ENCODE measurements at places on chromosomes 16 and 17.

- no peak for DNase-seq
These were observed 487 bp downstream of the RANBP10 start for GRCh38 chr16:67805718-67806427.

GRCh38 chr16:11429123-11429522 lies 83.9 kb downstream of the RMI2 start:
- DNase-seq, result no peak

- no peak for DNase-seq
These were observed 577.0 kb downstream of the CDH11 start for GRCh38 chr16:64544859-64545258.

- DNase-seq, result no peak
These were observed 34.9 kb upstream of the RBFOX3 start for GRCh38 chr17:79645777-79646088.

GRCh38 chr17:69062860-69063581 lies 2.3 kb upstream of the ABCA9 start:
- no peak for DNase-seq

GRCh38 chr16:21563676-21564075 lies 35.7 kb upstream of the METTL9 start:
- no peak for DNase-seq

DNA sequence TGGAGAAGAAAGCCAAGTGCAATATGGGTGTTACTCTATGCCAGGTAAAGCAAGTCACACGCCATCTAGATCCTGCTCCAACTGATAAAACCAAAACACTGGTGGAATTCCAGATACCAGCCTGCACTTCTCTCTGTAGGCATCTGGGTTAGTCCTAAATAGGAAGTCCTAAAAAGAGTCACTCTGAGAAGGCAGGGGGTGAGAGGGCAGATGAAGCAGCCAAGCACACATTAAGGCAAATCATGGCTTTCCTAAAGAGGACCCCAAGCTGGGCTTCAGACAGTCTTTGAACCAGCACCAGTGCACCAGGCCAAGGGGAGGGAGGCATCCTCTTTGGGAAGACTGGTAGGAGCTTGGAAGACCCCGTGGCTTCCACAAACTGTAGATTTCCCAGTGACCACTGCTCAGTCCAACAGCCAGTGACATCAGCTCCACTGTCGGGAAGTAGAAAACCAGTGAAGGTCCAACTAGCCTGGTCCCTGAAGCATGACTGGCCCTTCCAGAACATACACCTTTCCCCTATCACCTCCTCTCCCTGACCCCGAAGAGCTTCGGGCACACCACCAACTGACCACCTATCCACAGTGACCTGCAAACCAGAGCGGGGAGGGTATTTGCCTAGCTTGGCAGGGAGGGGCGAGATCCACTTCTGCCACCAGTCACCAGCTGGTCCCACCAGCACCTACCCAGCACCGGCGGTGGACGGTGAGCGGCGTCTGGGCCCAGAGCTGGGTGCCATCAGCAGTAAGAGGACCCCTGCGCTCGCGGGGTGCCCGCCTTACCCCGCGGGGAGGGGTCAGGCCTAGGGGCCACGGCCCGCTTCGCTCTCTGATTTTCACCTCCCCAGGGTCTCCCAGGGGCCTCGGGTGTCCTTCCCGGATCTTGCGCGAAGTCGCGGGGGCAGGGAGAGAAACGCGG lies 1.0 kb downstream of the LITAF start:
- no peak for DNase-seq

DNA sequence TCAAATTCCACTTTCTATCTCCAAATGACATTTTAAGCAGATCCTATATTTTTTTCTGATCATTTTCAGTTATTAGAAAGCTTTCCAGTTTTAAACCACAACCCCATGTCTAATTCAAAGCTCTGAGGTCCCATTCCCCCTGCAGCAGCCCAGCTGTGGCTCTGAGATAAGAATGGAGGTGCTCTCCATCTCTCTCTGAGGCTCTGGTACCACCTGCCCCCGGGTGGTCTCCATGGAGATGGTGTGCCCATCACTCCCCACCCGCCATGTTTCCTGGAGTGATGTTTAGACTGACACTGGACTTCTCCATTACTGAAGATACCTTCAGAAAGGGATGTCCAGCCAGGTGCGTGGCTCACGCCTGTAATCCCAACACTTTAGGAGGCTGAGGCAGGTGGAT lies 68.1 kb upstream of the SEC14L1 start:
- DNase-seq, result no peak

DNA sequence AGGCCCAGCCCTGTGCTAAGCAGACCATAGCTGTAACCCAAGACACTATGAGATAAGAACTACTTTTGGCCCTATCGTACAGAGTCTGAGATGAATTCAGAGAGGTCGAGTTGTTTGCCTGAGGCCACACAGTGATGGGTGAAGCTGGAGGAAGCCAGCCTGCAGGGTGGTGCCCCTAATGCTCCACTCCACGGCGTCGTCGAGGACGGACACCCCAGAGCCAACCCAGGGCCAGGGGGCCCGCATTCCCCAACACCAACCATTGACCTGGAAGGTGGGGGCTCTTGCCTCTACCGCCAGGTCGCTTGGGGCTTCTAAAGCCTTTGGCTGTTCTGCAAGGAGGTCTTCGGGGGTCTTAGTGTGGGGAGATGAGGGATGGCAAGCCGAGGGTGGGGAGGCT lies 84.1 kb downstream of the IRF8 start:
- DNase-seq, result no peak

DNA sequence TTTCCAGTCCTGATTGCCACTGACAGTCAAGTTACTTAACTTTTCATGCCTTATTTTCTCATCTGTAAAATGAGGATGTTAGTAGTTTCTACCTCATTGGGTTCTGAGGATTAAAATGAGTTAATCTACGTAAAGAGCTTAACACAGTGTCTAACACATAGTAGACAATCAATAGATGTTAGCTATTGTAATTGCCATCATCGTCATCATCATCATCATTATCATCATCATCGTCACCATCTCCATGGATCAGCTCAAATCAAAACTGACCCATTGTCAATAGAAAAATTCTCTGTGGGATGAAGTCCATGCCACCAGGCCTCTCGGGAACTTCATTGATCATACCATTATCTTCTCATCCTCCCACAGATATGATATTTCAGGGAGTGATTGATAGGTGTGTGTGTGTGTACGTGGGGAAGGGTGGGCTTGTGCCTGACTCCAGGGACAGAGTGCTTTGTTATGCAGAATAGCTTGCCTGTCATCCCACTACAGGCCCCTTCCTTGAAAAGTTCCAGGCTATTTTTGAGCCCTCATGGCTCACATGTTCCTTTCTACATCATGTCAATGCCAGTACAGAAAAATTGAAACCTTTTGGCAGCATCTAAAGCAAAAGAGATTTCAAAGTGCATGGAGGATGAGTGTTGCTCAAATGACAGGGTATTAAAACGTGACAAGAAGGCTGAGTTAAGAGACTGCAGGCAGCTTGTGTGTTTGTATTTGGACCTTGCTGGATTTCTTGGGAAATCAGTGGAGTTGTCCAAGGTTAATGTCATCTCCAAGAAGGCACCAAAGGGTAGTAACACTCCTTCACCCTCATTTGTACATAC lies 133.9 kb downstream of the PRKCB start:
- DNase-seq, result no peak

DNA sequence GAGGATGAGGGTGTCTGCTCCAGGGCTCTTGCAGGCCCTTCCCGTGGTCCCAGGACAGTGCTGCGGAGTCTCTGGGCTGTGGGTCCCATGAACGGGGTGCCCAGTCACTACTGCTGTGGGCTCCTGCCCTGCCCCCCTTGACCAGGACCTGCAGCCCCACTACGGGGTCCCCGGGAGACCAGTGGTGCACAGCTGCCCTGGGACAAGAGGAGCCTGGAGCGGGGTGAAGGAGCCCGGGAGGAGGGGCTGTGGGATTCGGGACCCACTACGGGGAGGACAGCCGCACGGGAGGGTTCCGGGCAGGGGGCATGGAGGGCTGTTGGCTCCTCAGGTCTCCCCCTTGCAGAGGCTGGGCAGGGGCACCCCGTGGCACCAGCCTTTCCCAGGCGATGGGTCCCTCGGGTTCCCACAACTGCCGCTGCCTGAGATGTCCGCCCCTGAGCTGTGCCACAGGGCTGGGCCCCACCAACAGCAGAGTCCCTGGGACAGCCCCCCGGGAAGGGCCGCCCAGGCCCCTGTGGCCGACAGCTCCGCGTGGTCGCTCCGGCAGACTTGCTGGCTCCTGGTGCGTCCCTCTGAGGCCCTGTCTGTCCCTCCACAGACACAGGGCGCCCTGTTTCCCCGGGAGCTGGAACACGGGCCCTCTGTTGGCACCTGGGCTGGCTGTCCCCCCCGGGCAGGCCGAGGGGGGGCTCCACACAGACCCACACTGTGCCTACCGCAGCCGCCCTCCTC lies 52.1 kb upstream of the GNG13 start:
- no peak for DNase-seq

- DNase-seq, result no peak
These were observed 415.1 kb upstream of the DYNLRB2 start for GRCh38 chr16:80125677-80126076.

DNA sequence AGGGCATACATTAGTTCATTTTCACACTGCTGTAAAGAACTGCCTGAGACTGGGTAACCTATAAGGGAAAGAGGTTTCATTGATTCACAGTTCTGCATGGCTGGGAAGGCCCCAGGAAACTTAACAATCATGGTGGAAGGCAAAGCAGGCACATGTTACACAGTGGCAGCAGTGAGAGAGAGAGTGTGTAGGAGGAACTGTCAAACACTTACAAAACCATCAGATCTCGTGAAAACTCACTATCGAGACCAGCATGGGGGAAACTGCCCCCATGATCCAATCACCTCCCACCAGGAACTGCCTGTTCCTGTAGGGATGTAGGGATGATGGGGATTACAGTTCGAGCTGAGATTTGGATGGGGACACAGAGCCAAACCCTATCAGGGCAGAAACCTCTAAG lies 17.2 kb downstream of the NUBP1 start:
- no peak for DNase-seq

DNA sequence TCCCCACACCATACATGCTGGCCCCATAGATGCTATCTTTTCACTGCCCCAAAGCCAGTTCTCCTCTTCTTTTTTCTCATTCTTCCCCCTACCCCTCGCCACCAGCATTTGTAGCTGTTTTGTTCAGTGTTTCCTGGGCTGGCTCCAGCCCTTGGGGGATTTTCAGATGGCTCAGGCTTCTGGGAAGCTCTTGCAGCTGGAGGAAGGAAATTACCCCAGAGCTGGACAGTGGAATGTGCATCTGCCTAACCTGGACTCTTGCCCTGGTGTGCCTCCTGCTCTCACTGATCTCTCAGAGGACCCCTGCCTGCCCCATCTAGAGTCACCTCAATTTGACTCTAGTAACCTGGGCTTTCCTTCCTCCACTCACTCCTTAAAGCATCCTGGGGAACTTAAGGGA lies 82.8 kb downstream of the MYH13 start:
- DNase-seq, result no peak

DNA sequence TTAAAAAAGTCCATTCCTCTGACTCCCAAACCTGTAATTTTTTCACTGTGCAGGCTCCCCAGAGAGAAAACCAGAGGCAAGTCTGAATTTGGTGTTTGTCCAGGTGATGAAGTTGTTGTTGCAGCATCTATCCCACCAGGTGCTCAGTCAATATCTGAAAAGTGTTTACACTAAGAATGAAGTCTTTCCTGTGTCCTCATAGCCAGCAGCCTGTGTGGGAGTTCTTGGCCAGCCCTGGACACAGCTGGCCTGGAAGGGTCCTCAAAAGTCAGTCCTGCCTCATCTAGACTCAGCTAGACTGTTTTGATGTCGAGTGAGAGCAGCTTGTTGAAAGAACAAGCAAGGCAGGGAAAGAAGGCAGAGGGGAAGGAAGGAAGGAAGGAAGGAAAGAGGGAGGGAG lies 3.3 kb upstream of the PMP22 start:
- DNase-seq, result no peak

- no peak for DNase-seq
These were observed 157.5 kb downstream of the ANKFN1 start for GRCh38 chr17:56310782-56311181.

DNA sequence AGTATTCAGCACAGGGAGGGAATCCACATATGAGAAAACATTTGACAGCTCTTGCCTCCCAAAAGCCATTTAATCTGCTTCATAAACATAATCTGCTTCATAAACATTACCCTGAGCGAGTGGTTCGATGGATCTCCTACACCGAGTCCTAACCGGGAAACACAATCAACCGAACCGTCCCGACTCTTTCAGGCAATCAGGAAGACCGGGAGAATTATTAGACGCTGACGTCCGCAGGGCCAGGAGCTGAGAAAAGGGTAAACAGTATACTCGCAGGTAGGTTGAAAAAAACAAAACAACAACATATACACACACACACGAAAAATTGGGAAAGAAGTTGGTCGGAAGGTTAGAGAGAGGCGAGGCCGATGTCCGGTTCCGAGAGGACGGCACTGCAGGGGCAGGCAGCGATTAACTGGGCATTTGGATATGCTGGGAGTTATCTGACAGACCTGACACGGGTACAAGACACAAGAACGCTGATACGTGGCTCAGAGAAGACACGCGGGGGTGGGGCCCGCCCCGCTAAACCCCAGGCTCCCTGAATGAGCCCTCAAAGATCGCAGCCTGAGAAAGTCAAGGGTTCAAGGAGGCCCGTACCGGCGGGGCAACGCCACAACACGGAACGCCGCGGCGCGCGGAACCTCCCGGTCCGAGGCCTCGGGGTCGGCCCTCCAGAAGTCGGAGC lies 585 bp downstream of the AP1G1 start:
- DNase-seq, result peak; percentile 40

DNA sequence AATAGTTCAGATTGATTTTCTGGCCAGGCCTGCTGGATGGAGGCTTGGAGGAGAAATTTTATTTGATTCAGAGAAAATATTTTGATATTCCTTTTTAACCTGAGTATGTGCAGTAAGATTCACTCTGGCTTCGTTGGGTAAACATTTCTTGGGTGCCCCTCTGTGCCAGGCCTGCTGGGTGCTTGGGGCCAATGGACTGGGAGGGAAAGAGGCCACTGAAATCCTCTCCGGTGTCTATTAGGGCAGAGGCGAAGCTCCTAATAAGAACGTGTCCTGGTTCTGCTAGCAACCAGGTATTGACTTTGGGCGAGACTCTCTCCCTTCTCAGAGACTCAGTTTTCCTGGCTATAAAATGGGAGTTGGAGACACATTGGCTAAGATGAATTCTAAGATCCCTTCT lies 122.5 kb downstream of the CYLD start:
- DNase-seq, result no peak

- DNase-seq, result peak; percentile 78
These were observed 8.3 kb downstream of the MRPL28 start for GRCh38 chr16:361872-362701.

All from CD4-positive, alpha-beta T cell treated with Interleukin-2 at 100 ng/mL for 4 hours (primary cell).